Right renal pelvis (tissue), 4 donors: ENCODE measurements at places on chromosomes 12 and 14.

- DNase-seq, result no peak
Measured at GRCh38 chr12:15726027-15726877, 62.9 kb downstream of the EPS8 start.

GRCh38 chr12:106903241-106903945 is 52.3 kb upstream of the TMEM263 start:
- DNase-seq, result no peak

GRCh38 chr14:34853041-34853440 is 22.1 kb downstream of the BAZ1A start:
- DNase-seq, result no peak

GRCh38 chr14:21680072-21680471 is 6.5 kb upstream of the OR4E1 start:
- no peak for DNase-seq

DNA sequence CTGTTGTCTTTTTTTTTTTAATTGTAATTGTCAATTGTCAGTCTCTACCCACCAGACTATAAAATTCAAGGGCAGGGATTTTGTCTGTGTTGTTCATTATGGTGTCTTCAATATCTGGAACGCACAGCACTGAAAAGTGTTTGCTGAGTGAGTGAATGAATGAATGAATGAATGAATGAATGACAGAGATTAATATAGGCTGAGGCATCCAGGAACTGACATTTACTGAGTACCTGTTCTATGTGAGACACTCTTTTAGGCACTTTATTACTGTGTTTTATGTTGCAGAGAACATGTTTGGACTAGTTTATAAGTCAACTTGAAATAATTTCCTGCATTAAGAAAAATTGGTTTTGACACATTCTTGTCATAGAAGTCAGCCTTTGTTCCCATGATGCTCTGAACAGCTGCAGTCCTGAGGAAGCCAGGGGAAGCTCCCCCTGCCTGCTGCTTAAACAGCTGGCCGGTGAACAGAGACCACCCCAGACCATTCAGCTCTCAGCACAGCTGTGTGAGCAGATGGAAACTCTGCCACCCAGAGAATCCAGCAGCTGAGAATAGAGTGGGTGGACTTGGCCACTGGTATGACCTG is 160.7 kb upstream of the CCND2 start:
- no peak for DNase-seq

- DNase-seq, result no peak
Measured at GRCh38 chr14:100297320-100298300, 8.6 kb downstream of the SLC25A29 start.

DNA sequence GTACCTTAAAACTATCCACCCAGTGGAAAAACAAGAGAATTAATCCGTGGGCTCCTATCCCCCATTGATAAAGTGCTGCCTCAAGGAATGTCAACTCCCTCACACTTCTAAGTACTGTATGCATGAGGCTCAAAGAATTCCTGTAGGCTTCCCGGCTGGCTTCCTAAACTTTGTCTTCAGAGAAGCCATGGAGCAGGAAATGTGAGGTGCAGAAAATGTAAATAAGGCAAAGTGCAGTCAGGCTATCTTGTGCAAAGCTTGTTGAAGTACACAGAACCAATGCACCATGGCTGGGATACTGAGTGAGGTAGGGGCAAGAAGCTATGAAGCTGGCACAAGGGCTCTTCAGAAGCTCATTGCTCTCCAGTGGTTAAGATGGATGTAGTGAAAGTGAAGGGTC is 611.0 kb downstream of the FSCB start:
- DNase-seq, result no peak
